Sciatic nerve (tissue), 2 donors: ENCODE measurements at places on chromosomes 5 and 9. TPM values are rescaled to one million over a fixed set of nuclear protein-coding genes. Genes with fewer than 3 reads are reported as not detected.

The BRINP1 gene
- not detected for total RNA-seq

GRCh38 chr9:75087289-75087823 lies 599 bp downstream of the NMRK1 start:
- DNase-seq, result no peak

DNA sequence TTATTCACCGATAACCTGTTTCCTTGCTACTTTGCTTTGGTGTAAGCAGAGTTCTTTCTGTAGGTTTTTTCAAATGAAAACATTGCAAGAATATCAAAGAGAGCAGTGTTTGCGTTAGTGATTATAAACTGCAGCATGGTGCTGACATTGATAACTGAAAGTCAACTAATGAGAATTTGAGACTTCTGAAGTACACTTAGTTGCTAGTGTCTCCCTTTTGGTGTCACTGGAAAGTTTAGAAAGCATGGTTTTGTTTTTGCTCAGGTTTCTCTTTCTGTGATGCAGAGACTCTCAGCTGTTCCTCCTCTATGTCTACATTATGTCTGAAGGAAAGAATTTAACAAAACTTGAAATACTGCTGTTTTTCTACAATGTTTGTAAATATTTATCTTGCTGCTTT lies 80.2 kb upstream of the ZNF169 start:
- no peak for DNase-seq

DNA sequence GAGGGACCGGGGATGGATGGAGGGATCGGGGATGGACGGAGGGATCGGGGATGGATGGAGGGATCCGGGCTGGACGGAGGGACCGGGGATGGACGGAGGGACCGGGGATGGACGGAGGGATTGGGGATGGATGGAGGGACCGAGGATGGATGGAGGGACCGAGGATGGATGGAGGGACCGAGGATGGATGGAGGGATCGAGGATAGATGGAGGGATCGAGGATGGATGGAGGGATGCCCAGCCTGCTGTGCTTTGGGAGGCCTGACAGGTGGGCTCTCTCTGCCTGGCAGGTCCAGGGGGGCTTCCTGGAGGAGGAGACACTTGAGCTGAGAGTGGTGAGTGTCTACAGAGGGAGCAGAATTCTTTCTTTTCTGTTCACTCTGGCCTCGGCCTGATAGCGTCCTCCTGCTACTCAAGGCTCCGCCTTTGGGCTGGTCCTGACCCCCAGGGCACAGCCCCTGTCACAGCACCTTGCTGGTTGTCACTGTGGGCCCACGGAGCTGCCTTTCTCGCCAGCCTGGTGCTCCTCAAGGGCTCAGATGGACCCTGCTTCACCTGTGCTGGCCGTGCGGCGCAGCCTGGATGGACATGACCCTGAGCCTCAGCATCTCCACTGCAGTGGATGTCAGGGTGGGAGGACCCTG lies 42.2 kb upstream of the RNF130 start:
- peak; percentile 46 for DNase-seq

The MEIKIN gene
- total RNA-seq, result not detected

GRCh38 chr9:1386420-1386819 lies 336.3 kb downstream of the DMRT2 start:
- no peak for DNase-seq

DNA sequence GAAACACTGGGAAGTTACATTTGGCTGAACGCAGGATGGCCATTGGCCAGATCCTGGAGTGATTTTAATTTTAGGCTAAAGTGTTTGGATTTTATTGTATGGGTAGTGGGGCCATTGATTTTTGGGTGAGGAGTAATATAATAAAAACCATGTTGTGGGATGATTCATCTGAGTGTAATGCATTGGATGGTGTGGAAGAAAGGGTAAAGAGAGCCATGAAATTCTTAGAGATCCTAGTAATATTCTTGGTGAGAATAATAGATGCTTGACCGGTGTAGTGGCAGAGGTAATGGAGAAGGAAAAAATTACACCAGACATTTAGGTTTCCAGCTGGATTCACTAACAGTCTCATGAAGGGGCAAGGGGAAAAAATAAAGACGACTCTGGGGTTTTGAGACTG lies 158.1 kb downstream of the NPR3 start:
- no peak for DNase-seq

DNA sequence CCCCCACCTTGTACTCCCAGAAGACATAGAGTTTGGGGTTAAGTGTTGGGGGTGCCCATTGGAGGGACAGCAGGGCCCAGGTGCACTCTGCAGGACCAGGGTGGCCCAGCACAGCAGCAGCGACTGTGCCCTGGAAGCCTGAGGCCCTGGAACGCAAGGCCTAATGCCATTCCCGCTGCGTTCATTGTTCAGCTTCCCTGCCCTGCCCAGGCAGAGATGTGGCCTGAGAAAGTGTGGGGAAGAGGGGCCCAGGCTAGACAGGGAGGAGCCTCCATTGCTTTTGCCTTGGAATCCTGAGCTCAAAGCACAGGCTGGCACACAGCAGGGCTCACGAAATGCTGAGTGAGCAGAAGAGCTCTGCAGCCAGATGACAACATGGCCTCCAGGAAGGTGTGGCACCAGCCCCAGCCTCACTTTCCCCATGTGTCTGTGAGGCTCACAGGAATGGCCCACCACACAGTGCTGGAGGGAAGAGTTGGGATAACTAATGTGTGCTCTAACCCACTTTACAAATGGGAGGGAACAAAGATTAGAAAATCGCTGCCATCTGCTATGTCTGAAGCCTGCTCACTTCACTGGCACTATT lies 19.4 kb downstream of the S1PR3 start:
- no peak for DNase-seq

DNA sequence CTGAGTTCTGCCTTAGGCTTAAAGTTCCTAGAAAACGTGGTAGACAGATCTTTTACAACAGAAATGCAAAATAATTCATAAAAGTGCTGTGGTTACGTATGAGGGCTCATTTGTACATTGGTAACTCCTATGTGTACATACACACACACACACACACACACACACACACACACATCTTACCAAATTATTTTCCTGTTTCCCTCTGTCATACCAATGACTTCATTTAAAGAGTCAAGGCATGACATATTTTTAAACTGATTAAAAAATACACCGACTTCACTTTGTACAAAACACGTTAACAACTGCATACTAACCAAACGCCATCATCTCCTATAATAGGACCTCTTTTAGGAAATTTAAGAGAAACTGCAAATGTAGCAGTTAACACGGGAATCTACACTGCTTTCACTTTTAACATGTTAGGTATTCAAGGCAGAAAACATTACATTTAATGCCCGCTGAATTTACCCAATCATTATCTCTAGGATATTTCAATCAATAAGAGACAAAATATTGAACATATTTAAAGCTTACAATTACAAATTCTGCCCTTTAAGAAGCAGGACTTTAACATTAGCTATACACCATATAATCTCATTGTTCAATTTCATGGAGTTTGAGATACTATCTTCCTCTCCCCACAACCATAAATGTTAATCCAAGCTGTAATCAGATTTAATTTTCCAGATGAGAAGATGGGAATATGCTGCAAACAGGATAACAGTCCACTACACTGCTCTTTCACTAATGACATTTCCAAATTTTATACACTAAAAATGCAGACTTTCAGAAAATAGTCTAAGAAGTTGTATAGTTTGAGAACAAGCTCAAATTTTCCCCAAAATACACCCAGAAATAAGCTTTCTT lies 133.1 kb downstream of the DENND1A start:
- DNase-seq, result no peak
